Cortex of kidney (tissue), 1 donor: ENCODE measurements at places on chromosomes 6 and 20.

DNA sequence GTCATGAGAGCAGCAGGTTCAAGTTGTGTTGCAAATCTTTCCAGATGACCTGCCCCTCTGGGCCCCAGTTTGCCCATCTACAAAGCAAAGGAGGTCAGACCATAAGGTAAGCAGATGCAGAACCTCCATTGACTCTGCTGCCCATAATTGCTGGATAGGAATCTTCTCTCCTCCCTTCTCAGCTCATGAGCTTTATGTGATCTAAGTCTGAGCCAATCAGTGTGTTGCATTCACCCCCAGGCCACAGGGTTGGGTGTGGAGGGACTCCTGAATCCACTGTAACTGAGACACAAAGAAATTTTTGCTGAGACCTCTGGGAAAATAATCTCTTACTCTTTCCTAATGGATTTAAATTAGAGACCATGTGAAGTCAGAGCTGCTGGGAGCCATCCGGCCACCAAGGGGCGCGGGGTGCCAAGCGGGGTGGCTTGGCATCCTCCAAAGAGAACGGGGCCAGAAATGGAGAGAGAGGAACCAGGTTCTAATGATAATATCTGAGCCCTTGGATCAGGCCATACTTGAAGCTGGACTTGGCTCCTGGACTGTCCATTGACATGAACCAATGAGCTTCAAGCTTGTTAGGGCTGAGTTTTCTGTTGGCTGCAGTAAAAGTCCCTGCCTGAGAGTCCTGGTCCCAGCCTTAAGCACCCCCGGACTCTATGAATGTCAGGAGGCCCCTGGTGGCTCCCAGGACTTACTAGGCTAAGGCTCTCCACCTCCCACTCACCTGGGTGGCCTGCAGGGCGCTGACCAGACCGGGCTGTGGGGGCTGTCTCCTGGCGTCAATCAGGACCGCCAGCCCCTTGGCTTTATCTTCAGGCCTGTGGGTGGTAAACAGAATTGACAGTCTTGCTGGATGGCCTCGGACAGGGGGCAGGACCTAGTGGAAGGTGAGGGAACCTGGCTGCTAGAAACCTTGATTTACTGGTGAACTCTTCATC, 32.8 kb downstream of the KIAA1755 start:
- no peak for DNase-seq

DNA sequence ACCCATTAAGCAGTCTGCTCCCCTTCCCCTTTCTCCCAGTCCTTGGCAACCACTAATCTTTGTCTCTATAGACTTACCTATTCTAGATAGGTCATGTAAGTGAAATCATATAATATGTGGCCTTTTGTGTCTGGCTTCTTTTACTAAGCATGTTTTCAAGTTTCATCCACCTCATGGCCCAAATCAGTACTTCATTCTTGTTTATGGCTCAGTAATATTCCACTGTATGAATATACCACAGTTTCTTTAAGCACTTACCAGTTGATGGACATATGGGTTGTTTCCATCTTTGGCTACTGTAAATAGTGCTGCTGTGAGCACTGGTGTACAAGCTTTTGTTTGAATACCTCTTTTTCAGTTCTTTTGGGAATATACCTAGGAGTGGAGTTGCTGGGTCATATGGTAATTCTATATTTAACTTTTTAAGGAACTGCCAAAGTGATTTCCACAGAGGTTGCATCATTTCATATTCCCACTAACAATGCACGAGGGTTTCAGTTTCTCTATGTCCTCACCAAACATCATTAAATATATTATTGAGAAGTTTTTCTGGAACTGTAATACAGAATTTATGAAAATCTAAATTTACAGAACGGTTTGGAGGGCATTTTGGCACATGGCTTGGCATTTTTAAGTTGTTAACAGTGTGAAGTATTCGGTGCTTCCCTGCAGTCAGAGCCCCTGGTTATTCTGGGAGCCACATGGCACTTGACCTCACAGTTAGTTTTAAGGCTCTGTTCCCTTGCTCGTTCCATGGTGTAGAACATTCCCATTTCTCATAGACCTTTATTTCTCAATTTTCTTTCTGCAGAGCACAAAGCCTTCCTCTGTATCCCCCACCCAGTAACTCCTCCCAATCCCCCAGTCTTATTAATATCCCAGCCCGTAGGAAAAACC, 27.0 kb upstream of the DTNBP1 start:
- no peak for DNase-seq

GRCh38 chr6:88502391-88502790, 336.2 kb upstream of the CNR1 start:
- no peak for DNase-seq

DNA sequence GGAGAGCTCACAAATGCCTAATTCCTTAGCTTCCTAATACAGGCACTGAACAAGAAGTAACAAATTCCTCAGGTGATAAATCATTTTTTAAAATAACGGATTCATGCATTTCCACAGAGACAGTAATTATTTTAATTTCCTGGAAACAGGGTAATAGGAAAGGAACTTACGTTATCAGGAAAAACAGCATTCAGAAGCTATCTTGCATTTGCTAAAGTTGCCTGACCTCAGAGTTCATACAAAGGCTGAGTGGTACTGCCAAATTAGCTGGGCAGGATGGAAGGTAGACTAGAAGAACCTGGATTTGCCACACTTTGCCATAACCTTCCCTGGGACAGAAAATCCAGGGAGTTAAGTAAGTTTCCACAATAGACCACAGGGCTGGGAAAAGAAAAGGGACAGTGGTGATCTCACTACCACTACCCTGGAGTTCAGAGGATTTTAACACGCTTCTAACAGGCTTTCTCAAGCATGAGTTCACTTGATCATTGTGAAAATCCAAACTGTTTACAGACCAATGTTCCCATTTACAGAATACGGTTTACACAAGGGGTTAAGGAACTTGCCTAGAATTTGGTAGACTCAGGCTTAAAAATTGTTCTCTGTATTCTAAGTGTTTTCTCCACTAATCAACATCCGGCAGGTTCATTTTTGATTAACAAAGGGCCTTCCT, 57.0 kb downstream of the KIF13A start:
- no peak for DNase-seq

DNA sequence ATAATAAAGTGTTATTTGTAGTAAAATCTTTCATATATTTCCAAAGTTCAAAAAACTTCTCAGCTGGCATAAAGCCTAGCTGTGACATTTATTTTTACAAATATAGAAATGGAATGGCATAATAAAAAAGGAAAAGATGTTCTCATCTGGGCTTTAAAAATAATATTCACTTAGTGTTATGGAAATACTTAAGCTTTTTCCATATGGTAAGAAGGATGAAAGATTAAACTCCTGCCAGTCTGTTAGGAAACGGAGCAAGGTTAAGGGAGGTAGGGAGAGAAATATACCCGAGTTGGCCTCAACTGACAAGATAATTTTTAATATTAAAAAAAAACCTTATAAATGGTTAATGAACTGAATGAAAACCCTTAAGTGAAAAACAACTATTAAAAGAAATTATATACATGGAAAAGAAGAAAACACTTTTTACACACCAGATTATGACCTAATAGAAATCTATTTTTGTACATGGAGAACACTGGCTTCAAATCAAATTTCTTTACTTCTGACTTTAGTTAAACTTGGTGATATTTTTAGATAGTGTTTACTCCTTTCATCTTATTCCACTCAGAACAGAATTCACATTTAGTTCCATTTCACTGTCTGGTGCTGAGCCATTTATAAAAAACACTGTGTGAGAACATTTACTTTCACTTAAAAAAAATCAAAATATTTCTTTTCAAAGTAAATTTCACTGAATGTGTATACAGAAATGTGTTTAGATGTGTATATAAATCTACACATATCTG, 137.0 kb downstream of the DST start:
- no peak for DNase-seq

DNA sequence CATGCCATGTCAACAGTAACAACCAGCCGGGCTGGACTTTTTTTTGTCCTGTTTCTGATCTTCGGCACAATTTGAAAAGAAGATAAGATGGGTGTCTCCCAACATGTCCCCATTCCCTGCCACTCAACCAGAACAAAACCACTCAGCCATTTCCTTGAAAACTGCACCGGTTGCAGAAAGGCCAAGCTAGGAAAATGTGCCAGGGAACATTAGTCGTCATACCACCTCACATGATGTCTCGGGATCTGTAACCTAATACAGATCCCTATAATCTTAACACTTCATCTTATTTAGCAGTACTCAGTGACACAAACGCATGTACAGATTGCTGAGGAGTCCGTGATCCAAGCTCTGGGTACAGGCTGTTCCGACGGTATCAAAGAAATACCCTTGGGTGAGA, 46.5 kb downstream of the ALDH8A1 start:
- DNase-seq: no peak

DNA sequence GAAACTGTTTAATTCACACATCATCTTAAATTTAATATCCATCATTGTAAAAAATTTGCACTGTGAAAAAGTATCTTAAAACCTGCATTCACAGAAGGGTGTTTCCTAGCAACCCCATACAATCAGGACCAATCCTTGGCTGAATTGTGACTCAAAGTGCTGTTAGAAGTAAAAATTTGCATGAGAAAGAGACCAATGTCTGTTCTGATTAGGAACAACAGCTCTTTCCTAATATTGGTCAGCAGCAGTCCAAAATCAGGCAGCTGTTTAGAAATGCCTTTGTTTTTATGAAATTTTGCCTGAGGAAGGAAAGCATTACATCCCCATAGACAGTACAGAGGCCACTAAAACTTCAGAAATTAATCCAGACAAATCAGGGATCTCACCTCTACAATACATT, 987.0 kb downstream of the HACE1 start:
- DNase-seq: no peak

- DNase-seq: no peak
Measured at GRCh38 chr20:47850146-47850545, 64.9 kb upstream of the SULF2 start.

- DNase-seq: no peak
Measured at GRCh38 chr20:13717631-13718044, 67.1 kb downstream of the ESF1 start.

DNA sequence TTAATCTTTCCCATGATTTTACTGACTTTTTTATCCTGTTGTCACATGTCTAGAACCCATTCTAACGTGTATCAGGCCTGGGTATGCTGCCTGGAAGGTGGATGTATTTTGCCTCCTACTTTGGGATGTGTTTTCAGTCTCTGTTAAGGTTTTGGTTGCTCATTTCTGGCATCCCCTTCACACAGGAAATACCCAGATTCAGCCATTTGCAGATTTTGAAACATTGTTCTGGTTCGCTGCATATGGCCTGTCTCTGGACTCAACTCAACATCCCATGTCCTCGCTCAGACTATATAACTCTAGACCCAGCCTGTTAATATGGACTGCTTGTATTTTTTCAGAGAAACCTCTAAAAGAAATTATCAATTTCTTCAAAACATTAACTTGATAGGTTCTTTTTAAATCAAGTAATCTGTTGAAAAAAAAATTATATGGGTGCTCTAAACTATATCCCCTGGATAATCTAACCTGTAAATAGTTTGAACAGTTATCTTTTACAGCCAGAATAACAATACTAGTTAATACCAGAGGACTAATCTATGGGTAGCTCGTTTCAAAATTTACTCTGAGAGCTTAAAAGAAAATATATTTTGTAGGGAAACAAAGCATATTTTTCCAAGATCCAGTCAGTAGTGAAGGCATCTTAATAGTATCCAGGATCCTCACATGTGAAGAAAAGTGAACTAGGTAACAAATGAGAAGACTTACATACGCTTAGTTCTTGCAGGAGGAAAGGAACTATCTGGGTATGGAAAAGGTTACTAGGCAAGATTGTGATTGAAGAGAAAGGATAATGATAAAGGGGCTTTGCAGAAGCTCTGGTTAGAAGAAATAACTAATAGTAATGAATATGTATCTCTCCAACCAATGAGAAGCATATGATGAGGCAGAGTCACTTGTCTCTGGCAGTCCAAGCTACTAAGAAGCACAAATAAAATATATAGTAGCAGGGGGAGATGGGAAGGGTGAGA, 23.4 kb upstream of the HLA-DQB1 start:
- no peak for DNase-seq

DNA sequence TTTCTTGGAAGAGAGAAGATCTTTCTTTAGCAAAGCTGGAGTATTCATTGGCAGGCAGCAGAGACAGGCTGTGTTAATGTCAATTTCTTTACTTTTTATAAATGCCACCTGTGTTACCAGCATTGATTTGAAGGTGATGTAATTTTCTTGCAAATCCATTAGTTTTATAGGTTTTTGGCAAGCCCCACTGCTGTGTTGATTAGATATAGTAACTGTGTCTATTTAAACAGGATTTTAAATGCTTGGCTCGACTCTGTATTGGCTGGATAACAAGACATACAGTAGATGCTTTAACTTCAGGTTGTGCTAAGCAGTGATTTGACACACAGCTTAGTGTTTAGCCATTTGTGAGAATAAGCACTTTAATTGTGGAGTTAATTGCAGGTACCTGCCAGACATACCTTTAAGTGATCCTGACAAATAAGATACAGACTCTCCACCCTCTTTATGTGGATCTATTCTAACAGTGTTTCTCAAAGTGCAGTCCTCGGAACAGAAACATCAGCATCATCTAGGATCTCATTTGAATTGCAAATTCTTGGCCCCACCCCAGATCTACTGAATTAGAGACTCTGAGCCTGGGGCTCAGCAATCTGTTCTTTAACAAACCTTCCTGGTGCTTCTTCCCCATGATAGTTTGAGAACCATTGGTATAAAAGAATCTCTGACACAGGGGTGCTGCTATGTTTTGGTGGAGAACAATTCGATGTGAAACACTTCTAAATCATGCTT, 397.5 kb downstream of the HDGFL1 start:
- DNase-seq: no peak

- no peak for DNase-seq
Measured at GRCh38 chr6:10585209-10585845, 64.2 kb downstream of the GCNT2 start.

GRCh38 chr6:44036196-44036595, 91.1 kb downstream of the MRPL14 start:
- DNase-seq: no peak

DNA sequence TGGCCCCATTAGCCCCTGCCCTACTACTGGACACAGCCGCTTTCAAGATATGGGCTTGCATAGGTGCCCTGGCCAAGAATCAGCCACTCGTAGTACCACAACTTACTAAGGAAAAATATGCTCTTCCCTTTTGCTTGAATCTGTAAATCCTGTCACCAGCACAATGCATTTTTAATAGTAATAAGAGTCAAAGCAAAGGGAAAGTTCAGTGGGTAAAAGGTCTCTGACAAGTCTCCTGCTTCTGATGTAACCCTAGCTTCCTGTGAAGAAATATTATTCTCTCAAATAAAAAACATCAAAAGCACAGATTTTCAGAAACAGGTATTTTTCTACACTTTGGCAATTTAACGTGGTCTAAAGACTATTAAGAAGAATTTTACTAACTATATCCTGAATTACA, 373.8 kb downstream of the GJA1 start:
- no peak for DNase-seq

DNA sequence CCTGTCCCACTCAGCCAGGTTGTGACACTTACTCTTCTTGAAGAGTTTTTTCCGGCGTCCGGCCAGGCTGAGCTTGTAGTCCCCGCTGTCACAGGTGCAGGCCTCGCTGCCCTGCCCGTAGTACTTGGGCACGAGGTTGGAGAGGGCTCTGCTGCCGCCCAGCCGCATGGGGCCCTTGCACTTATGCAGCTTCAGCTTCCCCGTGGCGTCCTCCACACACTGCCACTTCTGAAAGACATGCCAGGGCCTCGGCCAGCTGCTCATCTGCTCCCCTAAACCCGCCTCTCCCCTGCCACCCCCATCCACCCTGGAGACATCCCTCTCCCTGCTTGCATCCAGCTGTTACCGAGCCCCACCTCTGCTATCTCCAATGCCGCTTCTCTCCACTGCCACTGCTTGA, 113.1 kb downstream of the SULF2 start:
- no peak for DNase-seq
